ENCODE measurements at places on chromosomes 13 and 19.

DNA sequence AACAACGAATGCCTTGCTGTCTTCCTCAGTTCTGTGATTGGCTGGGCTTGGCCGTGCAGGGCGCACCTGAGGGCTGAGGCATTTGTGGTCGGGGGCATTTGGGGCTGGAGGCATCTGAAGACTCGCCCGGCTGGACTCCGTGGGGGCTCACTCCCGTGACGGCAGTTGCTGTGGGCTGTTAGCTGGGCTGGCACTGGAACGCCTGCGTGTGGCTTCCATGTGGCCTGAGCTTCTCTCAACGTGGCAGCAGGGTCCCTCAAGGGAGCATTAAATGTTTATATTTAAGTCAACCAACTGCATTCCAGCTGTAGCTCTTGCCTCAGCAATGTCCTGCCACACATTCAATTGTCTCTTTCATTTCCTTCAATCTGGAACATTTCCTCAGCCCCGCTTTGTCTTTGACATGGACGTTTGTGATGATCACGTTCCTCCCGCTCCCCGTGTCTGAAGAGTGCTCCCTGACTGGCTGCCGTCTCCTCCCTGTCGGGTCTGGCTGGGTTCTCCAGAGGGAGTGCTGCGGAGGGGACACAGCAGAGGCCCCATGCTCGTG is 21.0 kb downstream of the CCDC8 start:
- DNase-seq, result no peak

- DNase-seq, result no peak
Measured at GRCh38 chr13:106533101-106533942, 2.1 kb downstream of the EFNB2 start.

- no peak for DNase-seq
Measured at GRCh38 chr13:66996503-66996902, 233.6 kb downstream of the PCDH9 start.

- DNase-seq, result no peak
Measured at GRCh38 chr13:42807866-42808265, 26.5 kb downstream of the FAM216B start.

GRCh38 chr19:4124638-4125037 is 716 bp upstream of the MAP2K2 start:
- no peak for DNase-seq

GRCh38 chr13:92175330-92175729 is 776.9 kb downstream of the GPC5 start:
- no peak for DNase-seq

- DNase-seq, result no peak
Measured at GRCh38 chr13:30870049-30870884, 35.8 kb upstream of the MEDAG start.

GRCh38 chr19:50377051-50377461 is 799 bp downstream of the NR1H2 start:
- DNase-seq, result no peak

DNA sequence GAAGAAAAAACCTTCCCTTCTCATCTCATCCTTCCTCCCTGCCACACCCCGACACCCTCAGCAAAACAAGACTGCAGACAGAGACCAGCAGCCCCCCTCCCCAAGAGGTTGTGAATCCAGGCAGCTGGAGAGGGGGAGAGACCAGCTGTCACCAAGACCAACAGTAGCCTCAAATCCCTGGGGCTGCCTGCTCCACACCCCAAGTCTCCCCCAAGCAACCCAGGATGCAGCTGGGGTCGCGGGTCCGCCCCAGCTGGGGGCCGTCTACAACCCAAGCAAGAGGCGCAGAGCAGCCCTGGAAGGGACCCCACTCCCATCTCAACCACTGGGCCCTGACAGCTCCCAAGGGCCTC is 7.1 kb downstream of the KLF16 start:
- no peak for DNase-seq

DNA sequence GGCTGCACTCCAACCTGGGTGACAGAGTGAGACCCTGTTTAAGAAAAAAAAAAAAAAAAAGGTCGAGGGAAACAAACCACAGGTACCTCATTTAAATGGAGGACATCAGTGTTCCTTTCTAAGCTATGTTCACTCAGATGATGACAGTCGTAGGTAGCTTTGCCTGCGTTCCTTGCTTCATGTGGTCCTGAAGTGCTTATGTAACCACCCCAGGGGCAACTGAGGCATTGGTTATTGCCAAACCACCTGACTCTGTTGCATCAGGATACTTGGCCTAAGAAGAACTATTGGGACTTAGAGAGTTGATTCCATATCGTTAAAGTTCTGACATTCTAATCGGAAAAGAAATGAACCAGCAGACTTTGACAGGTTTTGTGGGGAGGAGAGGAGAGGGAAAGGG is 51.7 kb downstream of the SPATA13 start:
- DNase-seq, result no peak

DNA sequence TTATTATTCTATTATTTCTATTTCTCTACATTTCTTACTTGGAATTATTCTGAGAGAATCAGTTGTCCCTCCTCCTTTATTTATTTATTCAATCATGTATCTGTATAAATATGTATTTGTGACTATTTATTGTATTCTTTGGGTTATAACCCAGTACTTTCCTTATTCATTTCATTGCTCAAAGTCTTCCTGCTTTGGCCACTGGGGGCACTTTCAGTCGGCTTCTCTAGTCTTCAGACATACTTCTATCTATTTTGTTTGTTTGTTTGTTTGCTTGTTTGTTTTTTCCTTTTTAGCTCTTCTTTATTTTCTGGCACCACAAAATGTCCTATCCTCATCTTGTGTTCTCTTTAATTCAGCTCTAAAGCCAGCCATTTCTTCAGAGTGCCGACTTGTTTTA is 260.4 kb downstream of the NALCN start:
- no peak for DNase-seq

GRCh38 chr13:29654384-29654783 is 58.9 kb upstream of the SLC7A1 start:
- DNase-seq, result no peak

- no peak for DNase-seq
Measured at GRCh38 chr13:43934273-43934672, 54.6 kb downstream of the LACC1 start.

DNA sequence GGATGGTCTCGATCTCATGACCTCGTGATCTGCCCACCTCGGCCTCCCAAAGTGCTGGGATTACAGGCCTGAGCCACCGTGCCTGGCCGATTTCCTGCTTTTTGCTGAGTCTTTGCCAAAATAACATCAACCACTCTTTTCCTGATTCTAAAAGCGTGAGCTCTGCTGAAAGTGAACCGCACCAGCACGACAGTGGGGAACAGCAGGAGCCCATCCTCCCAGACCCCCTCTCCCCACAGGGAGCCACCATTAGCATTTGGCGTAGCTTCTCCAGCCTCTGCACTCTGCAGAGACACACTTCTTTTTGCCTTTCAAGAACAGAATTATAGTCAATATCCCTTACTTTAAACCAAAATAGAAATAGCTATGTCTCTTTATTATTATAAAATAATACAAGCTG is 41.3 kb downstream of the MYH14 start:
- DNase-seq, result no peak

DNA sequence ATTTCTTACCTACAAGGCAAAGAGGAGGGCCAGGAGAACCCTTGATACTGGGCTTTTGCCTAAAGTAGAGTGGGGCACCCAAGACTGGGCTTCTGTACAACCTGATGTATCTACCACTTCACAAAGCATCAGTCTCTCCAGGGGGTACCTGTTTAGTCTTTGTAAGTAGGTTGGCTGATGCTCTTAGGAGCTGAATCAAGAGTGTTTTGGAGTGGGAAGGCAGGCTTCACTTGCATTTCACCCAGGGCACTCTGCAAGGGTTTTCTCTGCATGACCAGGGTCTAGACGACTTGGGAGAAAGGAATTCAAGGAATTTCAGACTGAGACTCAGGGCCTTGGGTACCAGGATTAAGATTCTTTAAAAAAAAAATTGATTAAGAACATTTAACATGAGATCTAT is 361.5 kb downstream of the RFC3 start:
- DNase-seq, result no peak

- DNase-seq, result no peak
Measured at GRCh38 chr13:63690672-63691071, 2275.0 kb upstream of the PCDH20 start.

- no peak for DNase-seq
Measured at GRCh38 chr13:106241974-106242953, 293.2 kb downstream of the EFNB2 start.

DNA sequence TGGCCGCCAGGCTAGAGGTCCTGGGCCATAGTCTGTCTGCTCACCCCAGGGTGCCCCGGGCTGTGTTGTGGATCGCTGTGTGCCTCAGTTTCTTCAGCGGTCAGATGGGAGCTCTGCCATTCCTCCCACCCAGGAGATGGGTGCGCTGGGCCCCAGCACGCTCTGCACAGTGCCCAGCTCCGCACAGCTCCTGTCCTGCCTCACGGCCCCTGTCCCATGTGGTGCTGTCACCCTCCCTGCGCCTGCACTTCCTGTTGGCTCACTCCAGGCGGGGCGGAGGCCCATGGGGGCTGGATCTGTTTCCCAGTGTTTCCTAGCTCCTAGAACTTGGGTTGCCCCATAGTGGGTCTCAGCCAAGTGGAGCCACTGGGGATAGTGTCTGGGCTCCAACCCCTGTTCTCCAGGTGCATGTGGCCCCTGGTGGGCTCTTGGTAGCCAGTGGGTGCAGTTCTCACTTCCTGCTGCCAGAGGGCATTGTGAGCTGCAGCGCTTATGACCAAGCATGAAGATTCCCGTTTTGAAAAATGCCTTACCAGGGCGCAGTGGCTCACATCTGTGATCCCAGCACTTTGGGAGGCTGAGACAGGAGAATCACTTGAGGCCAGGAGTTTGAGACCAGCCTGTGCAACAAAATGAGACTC is 69.8 kb downstream of the KDM4B start:
- DNase-seq, result no peak

GRCh38 chr19:40191836-40192646 is 815 bp downstream of the MAP3K10 start:
- DNase-seq, result peak; percentile 13

GRCh38 chr19:30078381-30078910 is 136.4 kb downstream of the URI1 start:
- no peak for DNase-seq

- no peak for DNase-seq
Measured at GRCh38 chr13:55816976-55817601, 1323.6 kb upstream of the PRR20A start.

GRCh38 chr13:70253834-70254233 is 145.6 kb upstream of the KLHL1 start:
- DNase-seq, result no peak

- DNase-seq, result no peak
Measured at GRCh38 chr19:17761148-17761547, 9.9 kb downstream of the FCHO1 start.

- DNase-seq, result no peak
Measured at GRCh38 chr19:17949956-17950309, 17.0 kb upstream of the KCNN1 start.

DNA sequence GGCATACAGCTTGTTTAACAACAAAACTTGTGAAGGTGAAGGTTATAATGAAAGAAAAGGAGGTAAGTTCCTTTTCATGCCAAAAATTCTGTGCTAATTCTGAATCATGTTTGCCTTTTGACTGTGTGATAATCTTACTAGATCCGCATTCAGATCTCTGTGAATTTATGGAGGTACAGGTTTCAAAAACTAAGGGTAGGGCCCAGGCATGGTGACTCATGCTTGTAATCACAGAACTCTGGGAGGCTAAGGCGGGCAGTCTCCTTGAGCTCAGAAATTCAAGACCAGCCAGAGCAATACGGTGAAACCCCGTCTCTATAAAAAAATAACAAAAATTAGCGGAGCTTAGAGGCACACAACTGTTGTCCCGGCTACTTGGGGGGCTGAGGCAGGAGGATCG is 45.9 kb downstream of the PCDH9 start:
- no peak for DNase-seq
